ENCODE measurements at places on chromosomes 12 and 14.

- H3K36me3 ChIP-seq, result no peaks in the 10 kb centered on the region
- no peak overlapping the region for H3K27ac ChIP-seq
- DNase-seq, result no peak
Measured at GRCh38 chr12:44260581-44260980, 424.7 kb downstream of the TMEM117 start.

GRCh38 chr12:12577786-12578185 is 15.1 kb upstream of the DUSP16 start:
- no peak for DNase-seq
- H3K27ac ChIP-seq, result no peak overlapping the region
- no peaks in the 10 kb centered on the region for H3K36me3 ChIP-seq

DNA sequence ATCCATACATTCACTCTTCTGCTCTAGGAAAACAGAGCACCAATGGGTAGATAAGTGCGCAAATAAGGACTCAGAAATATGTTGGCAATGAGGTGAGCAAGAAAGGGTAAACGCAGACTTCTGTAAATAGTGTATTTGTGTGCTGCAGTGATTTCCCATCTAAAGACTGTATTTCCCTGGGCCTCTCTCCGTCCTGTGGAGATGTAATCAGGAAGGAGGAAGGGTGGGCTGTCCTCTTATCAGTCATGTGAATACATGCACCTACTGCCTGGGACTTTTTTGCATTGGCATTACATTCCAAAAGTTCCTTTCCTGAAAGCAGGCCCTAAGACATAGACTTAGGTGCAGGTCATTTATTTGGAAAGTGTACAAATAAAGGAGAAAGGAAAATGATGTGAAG is 114.5 kb downstream of the OTOGL start:
- DNase-seq, result no peak
- no peaks in the 10 kb centered on the region for H3K36me3 ChIP-seq
- no peaks in the 10 kb centered on the region for H3K4me1 ChIP-seq
- H3K27ac ChIP-seq, result no peak overlapping the region
- H3K4me3 ChIP-seq, result no peak overlapping the region

DNA sequence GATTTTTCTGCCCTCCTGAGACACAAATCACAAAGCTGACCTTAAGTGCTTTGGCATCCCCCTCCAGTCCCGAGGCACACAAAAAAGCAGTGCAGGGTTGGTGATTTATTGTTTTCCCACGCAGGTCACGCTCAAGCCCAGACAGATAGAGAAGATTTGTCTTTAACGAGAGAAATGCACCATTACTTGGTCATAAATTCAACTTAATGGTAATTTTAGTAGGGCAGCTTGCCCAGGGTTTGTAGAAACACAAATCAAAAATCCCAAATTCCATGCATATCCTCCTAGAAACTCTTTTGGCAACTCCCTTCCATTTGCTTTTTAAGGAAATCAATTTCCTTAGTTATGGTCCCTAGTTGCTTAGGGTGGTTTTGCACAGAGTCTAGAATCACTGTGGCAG is 132.6 kb downstream of the IGF1 start:
- DNase-seq, result no peak
- peaks cover 15% of the 10 kb centered on the region for H3K27me3 ChIP-seq
- no peak overlapping the region for H3K27ac ChIP-seq
- no peaks in the 10 kb centered on the region for H3K4me1 ChIP-seq
- H3K36me3 ChIP-seq, result no peaks in the 10 kb centered on the region
- no peak overlapping the region for H3K4me3 ChIP-seq

DNA sequence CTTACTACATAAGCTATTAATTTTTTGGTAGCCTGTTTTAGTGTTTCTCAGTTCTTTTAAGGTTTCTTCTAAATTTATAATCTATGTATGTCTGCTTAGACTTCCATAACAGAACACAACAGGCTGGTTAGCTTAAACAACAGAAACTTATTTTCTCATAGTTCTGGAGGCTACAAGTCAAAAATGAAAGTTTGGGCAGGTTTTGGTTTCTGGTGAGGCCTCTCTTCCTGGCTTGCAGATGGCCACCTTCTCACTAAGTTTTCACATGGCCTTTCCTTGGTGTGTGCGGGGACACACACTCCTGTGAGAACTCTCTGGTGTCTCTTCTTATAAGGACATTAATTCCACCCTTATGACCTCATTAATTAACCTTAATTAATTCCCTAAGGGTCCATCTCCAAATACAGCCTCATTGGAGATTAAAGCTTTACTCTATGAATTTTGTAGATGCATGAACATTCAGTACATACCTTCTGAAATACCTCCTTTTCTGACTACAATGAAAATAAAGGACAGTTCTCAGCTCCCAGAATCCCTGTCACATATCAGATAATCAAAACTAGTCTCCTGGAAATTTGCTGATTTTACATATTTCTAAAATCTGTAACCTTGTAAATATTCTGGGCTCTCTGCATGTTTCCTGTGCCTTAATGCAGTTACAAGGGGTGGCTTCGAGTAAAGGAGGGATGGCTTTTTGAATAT is 23.2 kb upstream of the BMAL2 start:
- no peaks in the 10 kb centered on the region for H3K4me1 ChIP-seq
- no peaks in the 10 kb centered on the region for H3K27me3 ChIP-seq
- no peak for DNase-seq
- H3K4me3 ChIP-seq, result no peak overlapping the region
- no peak overlapping the region for H3K27ac ChIP-seq
- H3K36me3 ChIP-seq, result peaks cover 18% of the 10 kb centered on the region

GRCh38 chr14:56324856-56325699 is 206.9 kb downstream of the PELI2 start:
- H3K27ac ChIP-seq, result no peak overlapping the region
- H3K27me3 ChIP-seq, result no peaks in the 10 kb centered on the region
- DNase-seq, result no peak
- H3K4me3 ChIP-seq, result no peak overlapping the region

DNA sequence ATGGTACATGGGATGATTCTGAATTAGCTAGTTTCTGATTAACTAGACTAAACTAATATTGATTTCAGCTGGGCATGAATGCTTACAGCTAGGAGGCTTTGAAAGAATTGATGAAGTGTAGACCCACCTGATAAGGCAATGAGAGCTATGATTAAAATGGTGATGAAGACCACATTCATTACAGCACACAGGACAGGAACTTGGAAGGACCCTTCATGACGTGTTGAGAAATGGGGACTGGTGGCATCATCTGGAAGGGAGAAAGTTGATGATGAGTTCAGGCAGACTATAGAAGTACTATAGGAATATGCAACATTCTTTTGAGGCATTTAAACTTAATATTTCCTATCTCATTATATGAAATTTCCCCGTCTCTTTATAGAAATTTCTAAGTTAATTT is 4.5 kb downstream of the CD69 start:
- peak overlapping the region; percentile 89 for H3K27ac ChIP-seq
- no peaks in the 10 kb centered on the region for H3K27me3 ChIP-seq
- H3K4me3 ChIP-seq, result peak overlapping the region; percentile 98
- peaks cover 39% of the 10 kb centered on the region for H3K4me1 ChIP-seq
- peaks cover 100% of the 10 kb centered on the region for H3K36me3 ChIP-seq

GRCh38 chr12:104467346-104467837 is 10.6 kb downstream of the CHST11 start:
- H3K4me3 ChIP-seq, result peak overlapping the region; percentile 70
- H3K27me3 ChIP-seq, result no peaks in the 10 kb centered on the region
- H3K36me3 ChIP-seq, result peaks cover 9% of the 10 kb centered on the region
- H3K4me1 ChIP-seq, result peaks cover 71% of the 10 kb centered on the region
- no peak for DNase-seq

GRCh38 chr12:53254816-53255545 is 13.1 kb upstream of the ESPL1 start:
- H3K27me3 ChIP-seq, result no peaks in the 10 kb centered on the region
- H3K4me1 ChIP-seq, result peaks cover 30% of the 10 kb centered on the region
- peak overlapping the region; percentile 49 for H3K27ac ChIP-seq
- H3K36me3 ChIP-seq, result peaks cover 6% of the 10 kb centered on the region
- H3K4me3 ChIP-seq, result no peak overlapping the region

- DNase-seq, result peak; percentile 71
- peaks cover 8% of the 10 kb centered on the region for H3K4me1 ChIP-seq
- H3K4me3 ChIP-seq, result peak overlapping the region; percentile 54
- H3K27me3 ChIP-seq, result no peaks in the 10 kb centered on the region
- H3K27ac ChIP-seq, result no peak overlapping the region
Measured at GRCh38 chr14:100383727-100384158, 60.6 kb downstream of the SLC25A47 start.

DNA sequence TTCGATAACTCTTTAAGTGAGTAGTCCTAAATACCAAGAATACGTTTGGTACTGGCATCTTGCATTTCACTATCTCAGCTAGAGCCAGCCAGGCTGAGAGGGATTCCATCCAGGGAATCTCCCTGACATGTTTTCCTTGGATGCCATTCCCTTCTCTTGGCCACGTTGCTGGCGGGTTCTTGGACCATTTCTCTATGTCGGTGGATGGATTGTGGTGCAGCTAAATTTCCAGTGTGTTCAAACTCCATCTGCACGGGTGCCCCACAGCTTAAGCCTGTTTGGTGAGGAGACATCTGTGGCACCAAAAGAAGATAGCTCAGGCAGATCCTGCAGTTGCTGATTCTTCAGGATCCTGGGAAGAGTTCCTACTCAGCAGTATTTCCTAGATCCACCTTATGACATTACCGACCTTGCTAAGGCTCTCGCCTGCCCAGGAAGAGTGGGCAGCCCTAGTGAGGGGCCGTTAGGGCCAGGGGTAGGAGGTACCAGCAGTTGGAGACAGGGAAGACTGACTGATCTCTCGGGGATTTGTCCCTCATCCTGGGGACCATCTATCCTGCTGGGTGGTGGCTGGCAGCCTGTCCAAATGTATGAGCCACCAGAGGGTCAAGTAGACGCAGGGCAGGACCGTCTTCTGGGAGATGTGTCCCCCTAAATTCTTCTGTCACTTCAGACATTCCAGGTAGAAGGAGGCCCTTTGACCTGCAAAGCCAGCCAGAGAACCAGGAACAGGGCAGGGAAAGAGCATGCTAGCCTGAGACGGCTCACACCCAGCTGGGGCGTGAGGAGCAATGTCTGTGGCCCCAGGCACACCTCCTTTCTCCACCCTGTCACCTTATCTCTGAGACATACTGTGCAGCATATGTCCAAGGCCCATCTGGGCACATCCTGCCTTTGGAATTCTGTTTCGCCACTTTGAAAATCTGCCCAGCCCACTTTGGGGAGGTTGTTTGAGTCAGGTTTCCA is 72.6 kb upstream of the CAPRIN2 start:
- no peak for DNase-seq
- H3K4me3 ChIP-seq, result no peak overlapping the region
- no peaks in the 10 kb centered on the region for H3K36me3 ChIP-seq
- H3K27ac ChIP-seq, result no peak overlapping the region
- peaks cover 13% of the 10 kb centered on the region for H3K4me1 ChIP-seq

DNA sequence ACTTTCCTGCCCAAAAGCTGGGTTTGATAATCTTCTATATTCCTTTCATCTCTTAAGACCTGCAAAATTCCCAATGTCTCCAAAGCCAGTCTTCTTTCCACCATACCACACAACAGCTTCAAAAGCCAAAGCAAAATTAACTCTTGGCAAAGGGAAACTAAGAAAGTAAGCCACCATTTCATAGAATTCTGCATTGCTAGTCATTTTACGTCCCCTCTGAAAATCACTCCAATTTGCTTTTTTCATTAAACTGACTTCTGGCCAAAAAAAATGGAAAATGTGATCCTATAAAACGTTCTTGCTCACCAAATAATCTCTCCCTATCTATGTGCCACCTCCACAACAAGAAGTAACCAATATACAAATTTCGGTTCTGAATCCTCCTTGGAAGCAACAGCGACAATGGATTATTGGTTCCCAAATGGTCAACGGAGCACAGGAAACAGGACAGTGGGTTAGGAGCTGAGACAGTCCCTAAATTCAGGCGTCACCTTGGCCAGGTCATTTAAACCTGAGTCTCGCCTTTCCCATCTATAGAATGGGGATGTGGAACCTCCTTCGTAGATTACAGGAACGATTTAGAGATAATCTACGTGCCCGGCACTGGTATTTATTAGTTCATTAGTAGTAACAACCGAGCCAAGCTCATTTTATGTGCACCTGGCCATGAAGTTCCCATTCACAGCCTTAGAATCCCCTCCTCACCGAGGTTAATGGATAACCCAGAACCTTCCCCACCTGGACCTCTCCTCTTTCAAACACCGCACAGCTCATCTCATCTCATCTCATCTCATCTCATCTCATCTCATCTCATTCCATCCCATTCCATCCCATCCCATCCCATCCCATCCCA is 1.2 kb downstream of the NT5DC3 start:
- H3K27ac ChIP-seq, result peak overlapping the region; percentile 81
- DNase-seq, result no peak
- H3K27me3 ChIP-seq, result no peaks in the 10 kb centered on the region

- H3K27ac ChIP-seq, result no peak overlapping the region
- DNase-seq, result no peak
- no peaks in the 10 kb centered on the region for H3K4me1 ChIP-seq
- H3K27me3 ChIP-seq, result peaks cover 15% of the 10 kb centered on the region
- no peaks in the 10 kb centered on the region for H3K36me3 ChIP-seq
Measured at GRCh38 chr12:130027798-130028197, 124.0 kb upstream of the TMEM132D start.

DNA sequence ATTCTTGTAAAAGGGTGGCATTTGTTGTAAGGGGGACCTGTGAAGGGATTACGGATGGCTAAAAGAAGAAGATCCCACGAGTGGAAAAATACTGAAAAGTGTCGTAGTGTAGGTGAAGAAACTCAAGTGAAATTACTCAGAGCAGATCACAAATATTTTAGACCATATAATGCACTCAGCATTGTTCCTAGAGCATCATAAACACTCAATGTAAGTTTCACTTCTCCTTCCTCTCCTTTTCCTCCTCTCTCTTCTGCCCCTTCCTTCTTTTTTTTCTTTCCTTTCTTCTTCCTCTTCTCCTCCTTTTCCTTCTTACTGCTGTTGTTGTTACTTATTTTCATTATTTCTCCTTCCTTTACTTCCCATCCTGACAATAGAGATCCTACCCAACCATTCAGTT is 445.6 kb downstream of the ADAMTS20 start:
- H3K27ac ChIP-seq, result no peak overlapping the region
- no peaks in the 10 kb centered on the region for H3K27me3 ChIP-seq
- no peaks in the 10 kb centered on the region for H3K36me3 ChIP-seq
- no peaks in the 10 kb centered on the region for H3K4me1 ChIP-seq
- no peak for DNase-seq

DNA sequence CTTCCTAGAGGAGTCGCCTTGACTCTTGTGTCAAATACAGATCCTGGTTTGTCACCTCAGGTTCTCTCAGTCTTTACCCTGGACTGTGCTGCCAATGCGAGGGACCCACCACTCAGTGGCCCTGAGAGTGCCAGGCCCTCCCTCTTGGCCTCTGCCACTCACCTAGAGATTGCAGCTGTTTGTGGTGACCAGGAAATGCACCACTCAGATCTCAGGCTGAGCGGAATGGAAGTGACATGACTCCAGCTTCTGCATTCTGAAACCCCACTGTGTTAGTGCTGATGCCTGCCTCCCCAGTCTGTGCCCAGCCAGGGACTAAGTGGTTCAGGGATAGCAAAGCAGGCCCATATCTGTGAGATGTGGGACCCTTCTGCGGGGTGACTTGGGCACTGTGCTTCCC is 27.8 kb upstream of the NEDD1 start:
- no peak overlapping the region for H3K4me3 ChIP-seq
- H3K27me3 ChIP-seq, result peaks cover 36% of the 10 kb centered on the region
- no peak for DNase-seq
- H3K27ac ChIP-seq, result no peak overlapping the region
- no peaks in the 10 kb centered on the region for H3K4me1 ChIP-seq
